Epithelial cell of proximal tubule (primary cell): ENCODE measurements at places on chromosomes 13 and 19. TPM values are rescaled to one million over a fixed set of nuclear protein-coding genes. Genes with fewer than 3 reads are reported as not detected.

NAPSA gene
- 0.14 and 3.3 TPM in 2 replicates for total RNA-seq

CLEC17A gene
- not detected in 2 replicates for total RNA-seq

SOX1 gene
- not detected in 2 replicates for total RNA-seq

WDR88 gene
- total RNA-seq = not detected in 2 replicates

SHISA7 gene
- 0.17 TPM in 1 of 2 replicates, not detected in the other for total RNA-seq

CAMSAP3 gene
- total RNA-seq = 5.6 and 12.4 TPM in 2 replicates

MYO9B gene
- 53.9 and 55.9 TPM in 2 replicates for total RNA-seq

EIF3K gene
- 548 and 564 TPM in 2 replicates for total RNA-seq

MBOAT7 gene
- 109 and 218 TPM in 2 replicates for total RNA-seq
